ENCODE measurements at places on chromosomes 1 and 21.
A peak's percentile ranks its signal among the peaks of the same experiment; 100 is the strongest.

DNA sequence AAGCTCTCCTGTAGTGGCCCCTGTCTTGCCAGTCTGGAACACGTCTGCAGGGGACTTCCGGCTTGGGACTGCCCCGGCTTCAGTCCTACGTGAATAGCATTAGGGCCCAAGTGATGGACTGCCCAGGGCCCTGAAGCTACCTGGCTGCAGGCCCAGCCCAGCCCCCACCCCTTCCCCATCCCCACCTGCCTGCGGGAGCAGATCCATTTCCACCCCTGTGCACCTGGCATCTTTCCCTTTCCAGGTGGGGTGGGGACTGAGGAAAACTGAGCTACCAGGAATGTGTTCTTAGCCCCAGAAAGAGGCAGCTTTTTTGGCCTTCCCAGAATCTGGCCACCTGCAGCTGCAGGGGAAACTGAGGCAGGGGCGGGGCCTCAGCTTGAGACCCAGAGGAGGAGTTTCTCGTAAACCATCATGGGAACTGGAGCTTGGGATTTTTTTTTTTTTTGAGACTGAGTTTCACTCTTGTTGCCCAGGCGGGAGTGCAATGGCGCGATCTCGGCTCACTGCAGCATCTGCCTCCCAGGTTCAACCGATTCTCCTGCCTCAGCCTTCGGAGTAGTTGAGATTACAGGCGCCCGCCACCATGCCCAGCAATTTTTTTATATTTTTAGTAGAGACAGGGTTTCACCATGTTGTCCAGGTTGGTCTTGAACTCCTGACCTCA, 3.2 kb downstream of the EDN2 start:
- no peak for DNase-seq

- DNase-seq, result no peak
Measured at GRCh38 chr1:227938276-227938675, 9.5 kb downstream of the WNT9A start.

DNA sequence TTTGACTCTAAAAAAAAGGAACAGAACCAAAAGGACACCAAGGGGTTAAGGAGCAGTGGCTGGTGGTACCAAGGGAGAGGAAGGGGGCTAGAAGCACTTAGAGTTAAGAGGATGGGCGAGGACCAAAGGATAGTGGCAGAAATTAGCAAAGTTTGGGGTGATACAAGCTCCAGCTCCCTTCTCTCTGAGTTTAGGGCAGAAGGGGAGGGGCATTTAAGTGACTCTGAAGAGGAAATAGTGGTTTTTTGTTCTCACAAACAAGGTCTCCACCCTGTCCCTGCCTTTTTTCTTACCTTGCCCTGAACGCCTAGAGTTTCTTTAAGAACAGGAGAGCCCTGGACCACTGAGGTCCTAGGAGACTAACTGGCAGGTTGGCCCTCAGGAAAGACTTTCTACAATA, 3.3 kb downstream of the CDC42SE1 start:
- DNase-seq, result peak; percentile 16

DNA sequence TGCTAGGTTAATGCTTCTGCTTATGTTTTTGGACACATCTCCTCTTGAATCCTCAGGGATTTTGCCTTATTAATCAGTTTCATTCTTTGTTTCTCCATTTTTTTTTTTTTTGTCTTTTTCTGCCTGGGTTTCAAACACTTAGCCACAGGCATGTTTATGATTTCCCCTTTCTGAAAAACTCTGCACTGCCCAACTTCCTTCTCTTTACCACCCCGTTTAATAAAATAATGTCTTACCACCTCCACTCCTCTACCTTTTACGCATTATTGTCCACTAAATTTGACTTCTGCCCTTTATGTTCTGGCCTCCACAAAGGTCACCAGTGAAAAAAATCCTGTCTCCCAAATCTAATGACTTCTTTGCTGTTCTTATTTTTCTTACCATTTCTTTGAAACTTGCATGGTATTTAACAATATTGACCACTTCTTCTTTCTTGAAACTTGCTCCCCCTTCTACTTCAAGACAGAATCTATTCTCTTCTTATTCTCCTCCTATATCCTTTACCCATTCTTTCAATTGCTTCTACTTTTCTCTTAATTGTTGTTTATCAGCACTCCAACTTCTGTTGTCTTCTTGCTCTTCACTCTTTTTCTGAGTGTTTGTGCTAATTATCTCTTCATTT, 150.3 kb downstream of the TNFSF18 start:
- DNase-seq, result no peak

- peak; percentile 62 for DNase-seq
Measured at GRCh38 chr21:33383056-33383888, 19.9 kb upstream of the IFNGR2 start.

DNA sequence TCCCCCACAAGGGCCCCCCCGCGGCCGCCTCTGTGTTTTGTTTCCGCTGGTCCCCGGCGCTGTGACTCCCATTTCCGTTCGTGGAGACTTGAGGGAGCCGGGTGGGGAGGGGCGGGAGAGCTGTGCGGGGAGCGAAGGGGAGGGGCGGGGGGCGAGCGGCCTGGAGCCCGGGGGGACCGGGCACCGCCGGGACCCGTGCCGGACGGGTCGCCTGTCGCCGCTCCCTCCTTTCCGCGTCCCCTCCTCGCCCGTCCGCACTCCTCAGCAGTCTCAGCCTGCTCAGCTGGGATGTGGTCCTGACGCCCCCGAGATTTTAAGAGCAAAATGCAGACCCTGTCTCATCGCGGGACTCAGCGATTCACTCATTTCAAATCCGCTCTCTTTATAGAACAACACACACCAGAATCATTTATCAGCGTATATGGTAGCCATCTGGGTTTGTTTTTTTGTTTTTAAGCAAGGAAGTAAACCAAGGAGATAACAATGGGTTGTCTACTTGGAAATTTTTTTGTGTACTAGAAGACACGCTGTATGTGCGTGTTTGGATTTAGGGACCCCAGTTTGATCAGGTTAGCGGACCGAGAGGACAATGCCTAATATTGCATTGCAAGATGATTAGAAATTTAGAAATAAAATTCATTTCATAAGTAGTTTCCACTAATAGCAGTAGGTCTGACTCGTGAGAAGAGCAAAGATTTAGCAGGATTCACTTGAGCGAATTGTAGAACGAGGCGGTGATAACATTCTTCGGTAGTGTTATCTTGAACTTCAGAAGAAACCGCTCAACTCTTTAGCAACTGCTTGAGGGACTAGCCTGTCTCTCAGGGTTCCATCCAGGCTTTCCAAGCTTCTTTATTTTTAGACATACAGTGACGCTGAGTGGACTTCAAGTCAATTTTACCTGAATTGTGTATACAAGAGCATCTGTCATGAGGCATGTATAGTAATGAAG, 1.1 kb downstream of the GABPA start:
- no peak for DNase-seq

DNA sequence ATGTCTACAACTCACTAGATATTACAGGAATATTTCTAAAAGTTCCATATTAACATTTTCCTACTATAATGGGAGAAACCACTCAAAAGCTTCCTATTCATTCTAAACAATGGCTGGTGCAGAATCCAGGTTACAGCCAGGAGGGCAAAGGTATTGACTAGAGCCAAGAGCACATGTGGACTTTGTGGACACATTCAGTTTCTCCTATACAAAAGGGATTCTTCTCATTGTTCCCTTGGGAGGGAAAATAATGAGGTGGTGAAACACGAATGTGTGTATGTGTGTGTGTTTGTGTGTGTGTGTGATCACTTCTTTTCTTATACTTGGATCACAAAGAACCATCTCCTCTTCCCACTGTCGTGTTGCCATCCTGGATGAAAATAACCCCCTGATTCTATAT, 1000.0 kb downstream of the ADGRL2 start:
- DNase-seq, result no peak

- no peak for DNase-seq
Measured at GRCh38 chr1:59688976-59689375, 125.8 kb upstream of the HOOK1 start.

DNA sequence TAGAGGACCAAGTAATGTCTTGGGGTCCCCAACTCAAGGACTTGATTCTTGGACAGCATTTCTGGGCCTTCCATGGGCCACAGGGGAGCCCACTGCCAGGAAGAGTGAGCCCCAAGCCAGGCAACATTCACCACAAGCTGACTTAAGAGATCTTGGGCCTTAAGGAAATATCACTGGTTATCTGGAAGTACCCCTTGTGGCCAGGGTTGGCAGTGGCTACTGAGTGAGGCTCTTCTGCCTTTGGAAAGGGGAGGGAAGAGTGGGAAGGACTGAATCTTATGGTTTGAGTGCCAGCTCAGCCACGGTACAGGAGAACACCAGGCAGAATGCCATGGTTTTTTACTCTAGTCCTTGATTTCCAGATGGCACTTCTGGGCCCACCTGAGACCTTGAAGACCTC, 228.9 kb upstream of the RGS18 start:
- DNase-seq, result no peak

DNA sequence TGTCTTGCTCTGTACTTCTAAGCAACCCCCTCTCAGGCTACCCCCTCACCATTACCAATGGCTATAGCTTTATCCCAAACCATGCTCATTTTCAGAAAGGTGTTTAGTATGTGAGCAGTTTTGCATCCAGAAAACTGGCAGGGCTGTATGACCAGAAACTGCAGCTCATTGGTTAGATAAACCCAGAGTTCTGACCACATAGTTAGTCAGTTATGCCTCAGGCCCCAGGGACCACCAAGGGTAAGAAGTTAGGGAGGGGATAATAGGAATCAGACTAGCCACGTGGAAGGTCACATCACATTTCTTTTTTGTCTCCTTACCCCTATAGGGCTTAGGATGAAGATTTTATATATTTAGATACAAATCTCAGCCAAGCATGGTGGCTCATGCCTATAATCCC, 1.2 kb downstream of the ITGA10 start:
- no peak for DNase-seq

DNA sequence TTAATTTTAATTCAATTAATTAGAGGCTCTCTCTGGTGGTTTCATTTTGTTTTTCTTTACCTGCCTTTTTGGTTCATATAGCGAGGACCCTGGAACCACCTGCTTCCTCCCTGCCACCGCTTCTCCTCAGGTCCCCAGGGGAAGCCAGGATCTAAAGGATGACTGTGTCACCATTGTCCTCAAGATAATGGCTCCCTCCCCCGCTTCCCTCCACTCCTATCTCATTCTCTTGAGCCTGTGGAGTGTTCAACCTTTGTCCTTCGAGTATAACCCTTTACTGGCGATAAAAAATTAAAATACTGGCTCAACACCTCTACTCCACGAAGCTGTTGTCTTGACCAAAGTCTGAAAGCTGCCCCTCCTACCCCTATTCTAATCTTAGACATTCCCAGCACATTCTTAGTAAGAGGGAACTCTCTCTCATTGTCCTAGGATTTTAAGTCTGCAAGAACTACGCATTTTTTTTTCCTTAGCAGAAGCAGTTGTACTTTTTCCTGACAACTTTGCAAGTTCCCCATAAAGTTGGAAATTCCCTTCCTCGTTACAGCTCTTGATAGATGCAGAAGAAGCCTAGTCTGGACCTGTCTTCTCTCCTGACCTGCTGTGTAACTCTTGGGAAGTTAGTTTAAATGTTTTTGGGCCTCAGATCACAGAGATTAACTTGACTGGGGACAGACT, 12.6 kb upstream of the MAPKAPK2 start:
- no peak for DNase-seq
